ENCODE measurements at places on chromosomes 2 and 18.

DNA sequence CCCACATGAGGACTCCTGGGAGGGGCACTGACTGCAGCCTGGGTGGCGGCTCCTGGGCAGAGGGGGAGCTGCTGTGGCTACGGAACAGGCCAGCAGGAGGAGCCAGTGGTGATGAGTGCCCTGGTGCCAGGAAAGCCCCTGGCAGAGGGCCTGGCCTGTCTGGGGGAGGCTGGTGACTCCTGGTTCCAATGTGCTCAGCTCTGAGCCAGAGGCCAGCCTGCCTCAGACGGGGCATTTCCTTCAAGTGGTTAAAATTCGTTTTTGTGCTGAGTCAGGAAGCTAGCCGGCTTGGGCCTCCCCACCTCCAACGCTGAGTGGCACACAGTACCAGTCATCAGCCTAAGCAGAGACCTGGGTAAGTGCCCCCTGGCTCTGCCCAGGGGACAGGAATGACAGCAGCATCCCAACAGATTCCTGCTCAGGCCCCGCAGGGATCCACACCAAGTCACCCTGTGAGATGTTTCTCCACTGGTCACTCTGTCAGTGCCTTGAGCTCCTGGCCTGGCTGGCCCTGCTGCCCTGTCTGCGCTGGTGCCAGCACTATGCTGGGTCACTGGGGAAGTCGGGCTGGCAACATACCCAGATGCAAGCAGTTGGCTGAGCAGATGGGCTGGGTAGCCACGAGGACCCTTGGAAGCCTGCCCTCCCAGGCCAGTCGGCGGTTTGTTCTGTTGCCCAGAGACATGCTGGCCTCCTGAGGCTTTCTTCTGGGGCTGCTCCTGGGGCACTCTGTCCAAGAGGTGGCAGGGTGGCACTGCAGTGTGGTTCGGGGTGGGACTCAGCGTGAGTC is 7.1 kb upstream of the KLF11 start:
- no peak for DNase-seq

GRCh38 chr18:68548904-68549870 is 165.7 kb downstream of the TMX3 start:
- DNase-seq, result no peak

GRCh38 chr18:7945882-7946281 is 378.8 kb downstream of the PTPRM start:
- no peak for DNase-seq

GRCh38 chr2:5691221-5691984 is 781 bp upstream of the SOX11 start:
- no peak for DNase-seq

- DNase-seq, result no peak
Measured at GRCh38 chr2:96810783-96811192, 5.3 kb upstream of the CNNM3 start.

- no peak for DNase-seq
Measured at GRCh38 chr2:68452158-68452900, 14.8 kb downstream of the FBXO48 start.

DNA sequence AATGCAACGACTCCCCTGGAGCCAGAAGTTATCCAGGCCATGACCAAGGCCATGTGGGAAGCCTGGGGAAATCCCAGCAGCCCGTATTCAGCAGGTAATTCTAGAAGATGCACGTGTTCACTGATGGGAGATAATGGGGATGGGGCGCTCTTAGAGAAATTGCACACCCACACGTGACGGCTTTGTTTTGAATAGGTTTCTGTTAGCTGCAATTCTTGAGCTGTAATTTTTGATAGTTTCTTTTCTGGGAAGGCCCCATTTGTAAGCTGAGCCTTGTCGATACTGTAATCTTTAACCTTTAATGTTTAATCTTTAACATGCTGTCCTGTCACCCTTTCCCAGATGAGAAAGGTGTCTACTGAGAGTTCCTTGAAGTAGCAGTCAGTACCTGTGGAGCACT is 3.6 kb downstream of the SCLY start:
- no peak for DNase-seq

- no peak for DNase-seq
Measured at GRCh38 chr18:77099485-77100370, 32.9 kb downstream of the MBP start.

GRCh38 chr18:21660078-21660477 is 44.5 kb downstream of the ABHD3 start:
- DNase-seq, result no peak
